ENCODE measurements at places on chromosomes 5 and 9.

DNA sequence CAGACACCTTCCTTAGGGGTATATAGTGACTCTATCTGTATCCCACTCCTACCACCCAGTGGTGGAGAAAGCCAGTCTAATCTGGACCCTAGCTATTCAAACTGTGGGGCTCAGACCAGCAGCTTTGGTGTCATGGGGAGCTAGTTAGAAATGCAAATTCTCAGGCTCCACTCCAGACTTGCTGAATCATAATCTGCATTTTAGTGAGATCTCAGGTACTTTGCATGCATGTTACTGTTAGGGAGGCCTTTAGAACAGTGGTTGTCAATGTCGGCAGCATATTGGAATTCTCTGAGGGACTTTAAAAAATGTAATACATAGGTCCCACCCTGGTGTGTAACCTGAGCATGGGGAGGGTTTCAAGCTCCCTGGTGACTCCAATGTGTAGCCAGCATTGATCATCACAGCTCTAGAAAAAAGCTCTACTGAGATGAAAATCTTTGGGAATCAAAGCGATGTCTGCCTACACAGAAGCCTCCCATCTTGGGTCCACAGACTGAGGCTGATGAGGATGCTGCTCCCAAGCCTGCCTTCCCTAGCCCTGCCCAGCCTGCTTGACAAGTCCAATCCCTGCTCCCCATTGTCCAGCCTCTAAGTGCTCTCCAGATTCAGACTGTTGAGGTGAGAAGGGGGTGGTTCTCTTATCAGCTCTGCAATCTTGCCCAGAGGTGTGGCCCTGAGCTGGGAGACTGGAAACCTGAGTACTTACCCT, 11.9 kb upstream of the GM2A start:
- DNase-seq, result no peak

DNA sequence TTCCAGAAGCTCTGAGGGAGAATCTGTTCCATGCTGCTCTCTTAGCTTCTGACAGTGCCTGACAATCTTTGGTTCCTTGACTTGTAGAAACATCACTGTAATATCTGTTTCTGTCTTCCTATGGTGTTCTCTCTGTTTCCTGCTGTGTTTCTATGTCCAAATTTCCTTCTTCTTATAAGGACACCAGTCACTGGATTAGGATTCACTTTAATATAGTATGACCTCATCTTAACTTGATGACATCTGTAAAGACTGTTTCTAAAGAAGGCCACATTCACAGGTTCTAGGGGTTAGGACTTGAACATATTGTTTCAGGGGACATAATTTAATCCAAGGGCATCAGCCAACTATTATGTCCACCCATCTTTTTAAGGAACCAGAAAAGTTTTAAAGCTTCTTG, 265.6 kb downstream of the ZSWIM6 start:
- DNase-seq, result no peak

GRCh38 chr9:90665072-90665471, 22.4 kb upstream of the DIRAS2 start:
- no peak for DNase-seq

GRCh38 chr9:112867275-112867991, 23.2 kb downstream of the SLC46A2 start:
- peak; percentile 75 for DNase-seq

DNA sequence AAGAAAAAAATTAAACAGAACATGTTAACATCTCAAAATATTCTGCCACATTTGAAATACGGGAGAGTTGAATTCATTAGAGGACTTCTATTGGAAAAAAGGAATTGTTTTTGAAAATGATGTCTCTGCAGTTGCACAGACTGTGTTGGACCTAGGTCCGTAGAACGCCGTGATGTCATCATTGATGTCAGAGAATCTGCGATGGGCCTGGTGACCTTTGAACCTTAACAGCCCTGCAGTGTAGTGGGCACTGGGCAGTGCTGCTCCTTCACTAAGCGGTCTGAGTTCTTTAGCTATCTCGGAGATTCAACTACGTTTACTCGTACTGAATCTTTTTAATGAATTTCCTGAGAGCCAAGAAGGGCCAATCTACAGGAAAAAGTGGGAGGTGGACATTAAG, at the start of gene FAM170A:
Gene FAM170A (plus strand): TSS at position 220 of the 400 bp plus-strand sequence. CDS start 211 bp downstream, outside the sequence.
- DNase-seq, result no peak

- no peak for DNase-seq
Measured at GRCh38 chr9:124500796-124501611, 6.2 kb downstream of the NR5A1 start.

DNA sequence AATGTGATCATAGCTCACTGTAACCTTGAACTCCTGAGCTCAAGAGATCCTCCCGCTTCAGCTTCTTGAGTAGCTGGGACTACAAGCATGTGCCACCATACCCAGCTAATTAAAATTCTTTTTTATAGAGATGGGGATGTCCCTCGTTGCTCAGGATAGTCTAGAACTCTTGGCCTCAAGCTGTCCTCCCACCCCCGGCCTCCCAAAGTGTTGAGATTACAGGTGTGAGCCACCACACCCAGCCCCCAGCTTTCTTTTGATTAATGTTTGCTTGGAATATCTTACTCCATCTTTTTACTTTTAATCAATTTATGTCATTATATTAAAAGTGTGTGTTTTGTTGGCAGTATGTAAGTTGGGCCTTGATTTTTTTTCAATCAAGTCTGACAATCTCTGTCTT, 59.4 kb upstream of the EXOC3 start:
- no peak for DNase-seq

DNA sequence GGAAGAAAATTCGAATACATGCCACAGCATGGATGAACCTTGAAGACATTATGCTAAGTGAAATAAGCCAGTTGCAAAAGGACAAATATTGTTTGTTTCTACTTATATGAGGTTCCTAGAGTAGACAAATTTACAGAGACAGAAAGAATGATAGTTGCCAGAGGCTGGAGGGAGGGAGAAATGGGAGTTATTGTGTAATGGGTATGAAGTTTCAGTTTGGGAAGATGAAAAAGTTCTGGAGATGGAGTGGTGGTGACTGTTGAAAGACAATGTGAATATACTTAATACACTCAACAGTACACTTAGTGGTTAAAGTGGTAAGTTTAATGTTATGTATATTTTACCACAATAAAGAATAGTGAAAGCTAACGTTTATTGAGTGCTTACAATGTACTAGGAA, 99.6 kb upstream of the SLC44A1 start:
- no peak for DNase-seq

DNA sequence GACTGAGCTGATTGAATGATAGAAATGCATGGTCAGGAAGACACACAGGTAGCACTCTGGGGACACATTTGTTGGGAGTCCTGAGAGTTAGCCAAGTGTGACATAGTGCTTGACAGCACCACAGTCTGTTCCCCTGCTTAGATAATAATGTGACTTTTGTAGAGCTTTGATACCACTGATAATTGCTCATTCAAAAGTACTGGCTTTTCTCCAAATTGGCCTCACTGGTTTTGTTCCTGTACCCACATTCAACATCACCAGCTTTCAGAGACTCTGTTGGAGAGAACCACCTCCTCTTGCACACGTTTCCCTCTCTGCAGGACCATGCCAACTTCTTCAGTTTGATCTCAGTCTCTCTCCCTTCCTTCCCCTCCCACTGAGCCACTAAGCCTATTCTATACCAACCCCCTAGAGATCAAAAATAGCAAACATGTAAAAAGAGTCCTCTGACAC, 52.5 kb upstream of the IL7R start:
- DNase-seq, result no peak

- DNase-seq, result no peak
Measured at GRCh38 chr5:79241535-79241979, 5.6 kb downstream of the JMY start.

- DNase-seq, result no peak
Measured at GRCh38 chr5:1293416-1294205, 1.3 kb downstream of the TERT start.

DNA sequence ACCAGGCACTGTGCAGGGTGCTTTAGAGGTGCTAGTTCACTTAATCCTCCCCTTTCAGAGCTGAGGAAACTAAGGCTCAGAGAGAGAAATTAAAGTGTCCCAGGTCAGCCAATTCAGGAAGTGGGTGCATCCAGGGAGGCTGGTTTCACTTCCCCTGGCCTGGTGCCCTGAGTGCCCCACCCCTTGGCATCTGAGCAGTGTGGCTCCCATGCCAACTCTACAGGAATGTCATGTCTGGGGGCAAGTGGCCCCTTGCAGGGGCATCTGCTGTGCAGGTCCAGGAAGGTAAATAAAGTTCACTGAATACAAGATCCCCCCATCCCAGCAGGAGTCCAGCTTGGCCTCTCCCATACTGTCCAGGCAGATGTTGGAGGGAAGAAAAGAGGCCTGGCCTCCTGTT, 4.4 kb upstream of the N4BP3 start:
- DNase-seq, result peak; percentile 60

- DNase-seq, result peak; percentile 25
Measured at GRCh38 chr9:99485459-99485858, 263.4 kb downstream of the SEC61B start.

- no peak for DNase-seq
Measured at GRCh38 chr9:81202292-81202691, 487.1 kb downstream of the TLE1 start.

DNA sequence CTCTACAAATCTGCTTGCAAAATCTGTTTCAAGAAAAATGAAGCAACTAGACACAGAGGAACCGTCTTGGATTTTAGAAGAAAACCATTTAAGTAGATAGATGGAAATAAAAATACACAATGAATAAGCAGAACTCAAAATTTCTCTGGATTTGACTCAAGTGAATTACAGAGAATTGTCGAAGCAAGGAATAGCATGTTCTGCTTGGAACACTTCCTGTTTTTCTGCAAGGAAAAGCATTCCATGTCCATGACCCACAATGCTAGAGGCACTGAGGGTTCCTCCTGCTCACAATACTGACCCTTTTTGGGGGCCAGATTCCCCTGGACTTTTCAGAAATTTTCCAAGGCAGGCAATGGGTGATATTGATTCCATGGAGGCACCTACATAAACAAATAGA, 29.8 kb downstream of the PRUNE2 start:
- DNase-seq, result no peak

DNA sequence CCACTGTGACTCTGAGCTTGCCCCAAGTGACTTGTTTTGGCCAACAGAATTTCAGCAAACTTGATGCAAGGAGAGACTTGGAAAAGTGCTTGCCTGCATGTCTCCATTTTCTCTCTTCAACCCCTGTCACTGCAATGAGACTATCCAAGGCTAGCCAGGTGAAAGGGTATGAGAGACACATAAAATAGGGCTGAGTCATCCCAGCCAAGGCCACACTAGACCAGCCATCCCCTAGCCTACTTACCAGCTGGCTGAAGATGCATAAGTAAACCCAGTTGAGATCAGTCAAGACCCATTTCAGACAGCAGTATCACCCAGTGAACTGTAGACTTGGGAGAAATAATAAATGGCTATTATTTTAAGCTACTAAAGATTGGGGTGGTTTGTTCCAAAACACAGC, 52.9 kb upstream of the VLDLR start:
- DNase-seq, result no peak

- DNase-seq, result no peak
Measured at GRCh38 chr5:50808406-50808805, 142.0 kb downstream of the PARP8 start.

DNA sequence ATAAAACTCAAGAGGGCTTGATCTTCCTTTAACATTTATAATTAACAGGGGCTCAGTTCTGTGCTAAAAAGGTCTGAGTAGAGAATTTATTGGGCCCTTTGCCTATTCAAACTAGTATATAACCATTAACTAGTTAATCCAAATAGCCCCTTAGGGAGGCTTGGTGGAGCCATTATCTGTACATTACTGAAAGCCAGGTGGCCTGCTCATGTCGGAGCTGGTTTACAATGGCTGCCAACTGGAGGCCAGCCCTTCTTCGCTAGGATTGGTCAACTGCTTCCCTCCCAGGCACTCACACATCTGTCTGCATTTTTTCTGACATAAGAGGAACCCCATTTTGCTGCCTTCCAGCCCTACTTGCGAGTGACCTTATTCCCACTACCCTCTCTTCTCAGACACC, 30.4 kb upstream of the NDFIP1 start:
- no peak for DNase-seq

DNA sequence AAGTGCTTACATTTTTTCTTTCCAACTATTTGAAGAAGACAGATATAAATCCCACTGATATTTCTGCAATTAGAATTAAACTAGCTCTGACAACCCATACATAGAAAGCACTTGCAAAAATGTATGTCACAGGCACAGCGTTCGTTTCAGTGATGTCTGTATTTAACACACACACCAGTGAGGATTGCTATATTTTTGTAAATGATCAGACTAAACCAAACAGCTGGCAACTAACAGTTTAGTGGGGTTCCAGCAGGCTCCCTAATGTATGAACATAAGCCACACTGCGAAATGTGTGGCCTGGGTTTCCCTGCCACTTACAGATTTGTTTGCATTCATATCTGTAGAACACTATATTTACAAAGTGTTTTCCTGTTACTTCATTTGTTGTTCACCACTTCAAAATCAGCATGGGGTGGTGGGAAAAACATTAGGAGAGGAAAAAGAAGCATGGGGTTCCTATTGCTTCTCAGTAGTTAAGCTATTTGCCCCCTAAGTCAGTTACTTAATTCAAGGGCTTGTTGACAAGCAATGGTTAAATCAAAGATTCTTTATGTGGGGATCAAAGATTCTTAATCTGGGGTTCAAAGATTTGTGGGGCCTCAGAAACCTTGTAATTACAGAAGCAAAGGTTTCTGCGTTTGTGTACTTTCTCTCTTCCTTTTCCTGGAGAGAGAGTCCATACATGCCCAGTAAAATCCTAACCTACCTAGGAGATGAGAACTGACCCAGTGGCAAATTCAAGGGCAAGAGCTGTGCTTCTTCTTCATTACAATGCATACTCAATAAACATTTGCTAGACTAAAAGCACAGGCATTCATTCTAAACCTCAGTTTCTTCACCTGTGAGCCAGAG, 27.1 kb downstream of the ZNF608 start:
- DNase-seq, result no peak

DNA sequence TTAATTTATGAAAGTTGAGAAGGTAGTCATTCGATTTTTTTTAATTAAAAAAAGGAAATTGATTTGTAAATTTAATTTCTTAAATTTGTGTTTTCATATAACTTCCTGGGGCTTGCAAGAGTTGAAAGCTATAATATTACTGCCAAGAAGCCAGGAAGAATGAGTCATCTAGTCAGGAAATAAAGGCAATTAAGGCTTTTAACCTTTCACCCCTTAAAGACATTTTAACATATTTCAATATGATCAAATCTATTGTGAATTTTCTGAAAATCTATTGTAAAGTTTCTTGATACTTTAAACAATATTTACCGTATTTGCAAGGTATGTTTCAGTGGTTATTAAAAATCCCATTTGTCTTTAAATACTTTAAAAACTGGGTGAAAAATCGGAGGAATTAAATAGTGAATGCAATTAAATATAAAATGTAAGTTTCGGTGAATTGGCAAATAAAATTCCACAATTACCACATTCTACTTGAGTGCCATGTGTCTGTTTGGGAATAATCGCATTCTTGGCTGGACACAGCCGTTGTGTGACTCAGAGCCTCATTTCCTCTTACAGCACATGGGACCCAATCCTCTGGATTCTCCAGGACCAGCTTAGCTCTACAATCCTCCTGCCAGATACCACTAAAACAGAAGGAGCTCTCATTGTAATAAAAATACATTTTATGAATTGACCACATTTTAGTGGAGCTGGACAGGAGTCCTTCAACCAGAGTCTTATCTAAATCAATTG, 310.7 kb downstream of the HCN1 start:
- DNase-seq, result peak; percentile 86
